ENCODE measurements at places on chromosomes 2 and 18.

DNA sequence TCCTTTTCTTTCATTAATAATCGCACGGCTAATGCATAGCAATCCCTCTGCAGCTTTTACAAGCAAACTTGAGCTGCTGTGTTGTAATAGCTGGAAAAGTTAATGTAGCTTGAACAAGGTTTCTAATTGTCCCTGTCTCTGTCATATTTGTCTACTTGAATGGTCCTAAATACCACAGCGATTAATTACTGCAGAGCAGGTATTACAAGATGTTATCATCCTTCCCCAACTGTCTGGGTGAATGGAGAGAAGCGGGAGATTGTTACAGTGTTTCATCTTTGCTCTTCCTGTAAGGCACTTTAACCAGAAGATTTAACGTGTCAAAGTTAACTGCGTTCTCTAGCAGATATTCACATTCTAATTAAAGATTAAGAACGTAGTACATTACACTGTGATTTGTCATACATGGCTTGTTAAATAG, 422.2 kb upstream of the POU3F3 start:
- no peak for DNase-seq

DNA sequence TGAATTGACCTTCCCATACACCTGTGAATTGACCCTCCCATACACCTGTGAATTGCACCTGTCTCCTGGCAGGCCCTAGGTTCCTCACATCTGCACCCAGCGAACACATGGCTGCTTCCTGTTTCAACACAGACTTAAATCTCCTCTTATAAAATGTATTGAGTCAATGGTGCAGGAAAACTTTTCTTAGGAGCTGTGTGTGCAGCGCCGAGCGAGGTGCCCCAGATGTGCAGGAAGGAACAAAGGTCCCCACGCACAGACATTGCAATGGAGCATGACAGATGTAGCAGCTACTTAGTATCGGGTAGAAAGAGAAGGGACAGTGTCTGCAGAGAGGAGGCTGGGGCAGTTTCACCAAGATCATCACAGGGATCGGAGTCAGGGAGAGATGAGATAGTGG, 85.5 kb upstream of the PXDN start:
- DNase-seq, result no peak

DNA sequence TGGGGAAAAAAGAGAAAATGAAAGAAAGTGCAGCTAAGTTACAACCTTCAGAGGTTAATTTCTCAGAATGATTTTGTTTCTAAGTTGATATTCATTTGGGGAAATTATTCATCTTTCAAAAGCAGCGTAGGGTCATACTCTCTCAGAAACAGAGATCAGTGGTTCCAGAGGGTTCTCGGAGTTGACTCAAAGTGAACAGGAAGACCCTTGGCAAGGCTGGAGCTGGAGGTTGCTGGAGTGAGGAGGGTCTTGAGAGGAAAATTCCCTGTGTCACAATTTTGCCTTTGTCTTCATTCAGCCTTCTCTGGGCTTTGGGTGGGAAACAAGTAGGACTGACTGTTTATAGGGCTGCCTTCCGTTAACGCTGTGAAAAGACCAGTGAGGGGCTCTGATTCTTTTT, 168.2 kb downstream of the ICOS start:
- no peak for DNase-seq

GRCh38 chr2:231379266-231380215, 16.0 kb upstream of the B3GNT7 start:
- DNase-seq, result no peak

DNA sequence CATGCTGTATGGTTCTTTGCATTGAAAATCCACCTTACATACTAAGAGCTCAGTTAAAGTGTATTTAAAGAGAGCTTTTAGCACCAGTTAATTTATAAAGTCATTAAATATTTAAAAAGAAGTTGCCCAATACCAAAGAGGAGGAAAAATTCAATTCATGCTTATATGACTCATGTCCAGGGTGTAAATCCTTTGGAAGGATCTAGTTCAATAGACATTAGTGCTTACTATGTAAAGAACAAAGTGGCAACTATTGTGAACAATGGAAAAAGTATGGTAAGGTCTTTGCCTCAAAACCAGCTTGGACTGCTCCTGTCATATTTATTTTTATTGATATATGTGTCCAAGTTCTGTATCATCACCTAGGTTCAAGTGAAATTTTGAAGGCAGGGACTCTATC, 90.5 kb downstream of the SCN9A start:
- DNase-seq, result no peak

DNA sequence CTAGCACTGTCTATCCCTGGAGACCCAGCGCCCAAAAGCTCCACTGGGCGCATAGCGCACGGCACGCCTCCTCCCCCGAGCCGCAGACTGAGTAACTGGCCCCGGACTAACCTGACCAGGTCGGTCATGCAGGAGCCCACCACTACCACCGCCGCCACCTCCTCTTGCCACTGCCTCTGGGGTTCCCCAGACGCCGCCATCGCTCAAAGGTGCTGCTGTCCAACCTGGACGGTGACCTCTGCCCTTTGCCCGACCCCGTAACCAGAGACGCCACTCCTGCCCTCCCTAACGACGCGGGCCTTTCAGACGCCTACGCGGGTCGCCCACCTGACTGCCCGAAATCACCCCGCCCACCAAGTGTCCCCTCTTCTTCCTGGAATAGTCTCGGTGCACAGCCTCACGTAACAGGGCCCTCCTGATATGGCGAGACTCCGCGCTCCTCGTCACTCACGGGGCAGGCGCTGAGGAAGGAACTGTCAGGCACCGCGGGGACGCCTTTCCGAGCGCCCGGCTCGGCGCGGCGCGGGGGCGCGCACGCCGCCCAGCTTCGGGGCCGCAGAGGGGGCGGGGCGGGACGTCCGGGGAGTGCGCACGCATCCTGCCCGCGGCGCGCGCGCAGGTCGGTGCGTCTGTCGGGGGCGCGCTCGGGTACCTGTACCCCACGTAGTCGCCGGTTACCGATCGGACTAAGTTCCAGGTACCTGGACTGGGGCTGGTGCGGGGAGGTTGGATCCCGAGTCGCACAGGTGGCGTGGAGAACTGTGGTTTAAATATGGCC, at the start of the genes BABAM2 and RBKS:
Gene BABAM2, plus strand, starts transcription at position 584 of the 778 bp plus-strand sequence. CDS start 3,828 bp downstream, outside the sequence.
Gene RBKS, minus strand, starts transcription at position 242 of the 778 bp plus-strand sequence. Its CDS starts 42 bp downstream, at position 200.
- peak; percentile 30 for DNase-seq

- DNase-seq, result no peak
Observed at GRCh38 chr2:204110338-204110741, 173.8 kb downstream of the ICOS start.

DNA sequence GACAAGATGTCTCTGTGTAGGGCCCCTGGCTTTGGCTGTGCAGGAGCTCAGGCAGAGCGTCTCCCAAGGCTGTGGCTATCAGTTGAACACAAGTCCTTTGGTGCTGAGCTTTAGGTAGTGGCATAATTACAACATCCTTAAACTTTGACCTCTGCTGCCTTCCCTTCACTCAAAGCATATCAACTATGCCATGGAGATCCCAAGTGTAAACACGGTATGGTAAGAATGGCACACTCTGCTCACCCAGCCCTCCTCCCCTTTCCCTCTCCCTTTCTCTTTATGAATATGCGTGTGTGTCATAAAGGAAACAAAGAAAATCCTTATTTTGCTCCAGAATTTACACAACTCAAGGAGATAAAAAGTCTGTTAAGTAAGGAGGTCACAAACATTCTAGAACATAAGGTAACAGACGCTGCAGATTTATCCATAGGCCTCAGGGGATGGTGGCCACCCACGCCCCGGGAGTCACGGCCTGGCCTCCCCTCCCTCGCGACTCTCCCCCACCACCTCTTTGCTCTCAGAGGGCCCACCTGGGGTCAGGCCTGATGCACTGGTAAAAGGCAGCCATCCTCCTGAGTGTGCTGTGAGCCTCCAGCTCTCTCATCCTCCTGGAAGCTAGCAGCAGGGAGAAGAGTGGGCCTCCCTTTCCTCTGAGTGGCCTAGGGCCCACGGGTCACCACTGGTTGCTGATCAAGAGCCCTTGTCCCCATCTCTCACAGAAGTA, 67.3 kb downstream of the CRACDL start:
- DNase-seq, result no peak

- no peak for DNase-seq
Observed at GRCh38 chr2:203310688-203311436, 17.3 kb upstream of the ABI2 start.

- DNase-seq, result no peak
Observed at GRCh38 chr2:46239175-46239846, 57.9 kb upstream of the EPAS1 start.

DNA sequence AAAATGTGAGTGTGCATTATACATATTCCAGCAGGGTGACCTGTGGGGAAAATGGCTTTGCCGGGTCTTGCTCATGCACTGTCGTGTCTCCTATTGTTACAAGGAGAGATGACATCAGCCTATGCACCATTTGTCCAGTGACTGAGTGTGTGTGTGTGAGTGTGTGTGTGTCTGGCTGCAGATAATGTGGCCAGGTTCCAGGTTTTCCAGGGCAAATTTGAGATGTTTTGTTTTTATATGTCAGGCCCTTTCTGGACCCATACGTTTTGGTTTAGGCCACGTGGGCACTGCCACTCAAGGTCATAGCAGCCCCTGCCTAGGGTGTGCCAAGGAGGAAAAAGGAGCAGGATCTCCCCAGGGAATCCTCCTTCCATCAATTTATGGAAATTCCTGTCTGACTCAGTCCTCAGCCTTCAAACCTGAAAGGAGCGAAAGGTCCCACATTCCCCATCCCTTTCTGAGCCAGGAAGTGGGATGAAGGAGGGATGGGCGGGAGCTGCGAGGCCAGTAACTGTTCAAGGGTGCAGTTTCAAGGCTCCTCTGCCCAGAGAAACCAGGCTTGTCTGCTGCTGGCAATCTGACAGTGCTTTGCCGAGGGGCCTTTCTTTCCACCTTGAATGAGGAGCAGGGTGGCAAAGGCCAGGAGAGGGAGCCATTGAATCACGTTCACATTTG, 93.0 kb upstream of the SMAD2 start:
- no peak for DNase-seq

GRCh38 chr2:40037303-40037702, 258.2 kb upstream of the THUMPD2 start:
- DNase-seq, result no peak

- DNase-seq, result no peak
Observed at GRCh38 chr2:237692601-237693290, 65.4 kb downstream of the LRRFIP1 start.

DNA sequence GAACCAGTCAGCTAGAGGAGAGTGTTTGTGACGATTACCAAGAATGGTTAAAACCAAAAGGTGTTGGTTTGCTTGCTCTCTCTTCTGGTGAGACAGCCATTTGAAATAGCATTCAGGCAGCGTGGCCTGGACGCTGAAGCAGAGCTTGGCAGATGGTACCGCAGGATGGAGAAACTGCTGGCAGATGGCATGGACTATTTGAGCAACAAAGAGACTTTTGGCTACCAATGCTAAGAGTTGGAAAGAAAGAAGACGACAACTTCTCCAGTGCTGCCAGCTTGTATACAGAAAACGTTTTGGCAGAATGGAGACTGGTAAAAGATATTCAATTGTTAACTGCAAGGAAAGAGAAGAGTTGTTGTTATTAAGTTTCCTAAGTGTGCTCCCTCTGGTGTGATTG, 315.0 kb downstream of the PARD3B start:
- DNase-seq, result no peak

DNA sequence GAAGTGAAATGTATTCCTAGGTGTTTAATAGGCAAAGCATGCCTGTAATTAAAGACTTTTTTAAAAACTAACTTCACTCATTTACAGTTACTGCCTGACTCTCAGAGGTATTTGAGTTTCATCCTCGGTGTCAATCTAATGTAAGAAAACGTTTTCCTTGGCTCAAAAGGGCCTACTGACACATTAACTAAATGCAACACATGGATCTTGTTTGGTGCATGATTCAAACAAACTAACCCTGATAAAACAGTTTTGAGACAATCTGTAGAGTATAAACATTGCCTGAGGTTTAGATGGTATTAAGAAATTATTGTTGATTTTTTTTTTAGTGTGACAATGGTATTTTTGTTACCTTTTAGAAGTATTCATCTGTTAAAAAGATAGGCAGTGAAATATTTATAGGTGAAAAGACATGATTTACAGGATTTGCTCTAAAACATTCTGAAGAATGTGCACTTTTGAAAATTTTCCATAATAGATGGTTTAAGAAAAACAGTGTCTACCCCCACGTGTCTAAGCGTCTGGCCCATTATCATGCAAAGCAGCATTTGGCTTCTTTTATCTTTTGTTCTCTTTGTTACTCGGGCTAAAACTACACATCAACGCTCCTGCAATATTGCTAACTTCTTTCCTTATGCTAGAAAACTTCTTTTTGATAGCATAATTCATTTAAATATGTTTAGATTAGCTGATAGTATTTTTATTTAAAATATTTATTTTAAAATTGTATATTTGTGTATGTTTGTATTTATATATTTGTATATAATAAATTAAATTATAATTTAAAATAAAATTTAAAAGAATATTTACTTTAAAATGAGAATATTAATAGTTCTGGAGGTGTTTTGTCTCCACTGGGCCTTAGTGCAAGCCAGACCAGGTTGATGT, 160.2 kb upstream of the NDUFV2 start:
- no peak for DNase-seq

DNA sequence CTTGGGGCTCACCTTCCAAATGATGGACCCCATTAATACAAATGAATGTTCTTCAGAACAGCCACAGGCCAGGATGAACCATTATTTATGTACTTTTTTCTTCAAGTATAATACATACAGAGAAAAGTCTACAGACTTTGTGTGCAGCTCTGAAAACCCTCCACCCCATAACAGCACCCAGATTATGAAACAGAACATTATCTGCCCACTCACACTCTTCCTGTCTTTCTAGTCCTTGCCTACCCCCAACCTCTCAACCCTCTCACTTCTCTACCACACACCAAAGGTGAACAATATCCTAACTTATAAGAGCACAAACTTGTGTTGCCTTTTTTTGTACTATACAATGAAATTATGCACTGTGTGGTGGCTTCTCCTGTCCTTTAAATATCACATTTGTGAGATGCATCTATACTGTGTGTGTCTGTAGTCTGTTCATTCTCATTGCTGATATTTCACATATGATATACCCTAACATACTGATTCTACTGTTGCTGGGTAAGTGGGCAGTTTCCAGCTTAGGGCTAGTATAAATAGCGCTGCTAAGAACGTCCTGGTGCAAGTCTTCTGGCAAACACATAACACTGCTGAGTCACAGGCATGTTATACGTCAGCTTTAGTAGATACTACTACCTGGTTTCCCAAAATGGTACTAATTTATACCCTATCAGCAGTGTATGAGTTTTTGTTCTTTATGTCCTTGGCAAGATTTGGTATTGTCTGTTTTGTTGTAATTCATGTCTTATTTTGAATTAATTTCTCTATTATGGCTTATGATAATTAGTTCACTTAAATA, 1.0 kb upstream of the NPHP1 start:
- DNase-seq, result no peak

- DNase-seq, result no peak
Observed at GRCh38 chr2:178177066-178177679, 17.1 kb upstream of the OSBPL6 start.

GRCh38 chr2:201070948-201071478, 458 bp downstream of the HYCC2 start:
- no peak for DNase-seq

- DNase-seq, result no peak
Observed at GRCh38 chr2:20962939-20963557, 80.8 kb downstream of the APOB start.

DNA sequence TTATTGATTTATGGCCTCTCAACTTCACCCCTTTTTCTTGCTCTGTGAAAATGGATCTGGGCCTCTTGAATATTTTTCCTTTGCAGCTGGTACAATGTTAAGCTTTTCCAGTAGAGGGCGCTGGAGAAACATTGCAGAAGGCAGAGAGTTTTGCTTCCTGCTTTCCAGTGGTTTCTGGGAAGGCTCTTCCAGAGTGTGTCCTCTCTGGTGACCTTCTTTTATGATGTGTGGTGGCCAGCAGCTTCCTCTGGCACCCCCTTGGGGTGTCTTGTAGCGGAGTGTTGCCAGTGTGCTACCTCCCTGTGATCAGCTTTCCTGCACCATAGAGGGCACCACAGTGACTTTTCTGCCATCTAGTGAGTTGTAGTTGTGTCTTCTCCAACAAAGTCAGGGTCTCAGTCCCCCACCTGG, 25.4 kb upstream of the MGAT5 start:
- DNase-seq, result no peak

Measured in cortex of kidney (tissue), 1 donor.